ENCODE measurements at places on chromosomes 13 and 19.

GRCh38 chr13:75226733-75227435 is 255.1 kb downstream of the TBC1D4 start:
- DNase-seq = no peak

DNA sequence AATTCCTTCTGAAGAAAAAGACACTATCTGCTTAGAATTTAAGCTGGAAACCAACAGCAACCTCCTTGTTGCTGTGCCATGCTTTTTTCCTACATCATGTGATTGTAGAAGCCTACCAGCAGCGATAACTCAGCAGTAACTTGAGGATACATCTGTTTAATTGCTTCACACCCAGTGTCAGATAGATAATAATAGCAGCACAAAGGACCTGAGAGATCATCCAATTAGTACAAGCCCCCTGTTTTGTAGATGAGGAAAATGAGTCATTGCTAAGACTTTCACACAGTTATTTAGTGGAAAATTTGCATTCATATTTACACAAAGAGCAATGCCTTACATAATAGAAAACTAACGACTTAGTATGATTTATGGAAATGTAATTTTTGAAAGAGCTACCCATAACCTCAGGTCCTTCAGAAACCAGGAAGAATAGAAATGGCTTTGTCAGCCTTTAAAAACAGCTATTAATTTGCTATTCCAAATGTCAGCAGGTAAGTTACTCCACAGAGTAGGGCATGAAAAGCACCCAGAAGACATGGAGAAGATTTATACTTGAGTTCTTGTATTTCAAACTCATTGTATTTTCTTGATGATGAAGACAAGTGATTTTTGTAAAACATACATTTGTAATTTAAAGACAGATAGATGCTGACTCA is 93.7 kb upstream of the SGCG start:
- no peak for DNase-seq

GRCh38 chr19:41816761-41817160 is 20.4 kb downstream of the CEACAM3 start:
- DNase-seq = no peak

GRCh38 chr19:54029930-54030490 is 33.7 kb downstream of the VSTM1 start:
- peak; percentile 50 for DNase-seq

DNA sequence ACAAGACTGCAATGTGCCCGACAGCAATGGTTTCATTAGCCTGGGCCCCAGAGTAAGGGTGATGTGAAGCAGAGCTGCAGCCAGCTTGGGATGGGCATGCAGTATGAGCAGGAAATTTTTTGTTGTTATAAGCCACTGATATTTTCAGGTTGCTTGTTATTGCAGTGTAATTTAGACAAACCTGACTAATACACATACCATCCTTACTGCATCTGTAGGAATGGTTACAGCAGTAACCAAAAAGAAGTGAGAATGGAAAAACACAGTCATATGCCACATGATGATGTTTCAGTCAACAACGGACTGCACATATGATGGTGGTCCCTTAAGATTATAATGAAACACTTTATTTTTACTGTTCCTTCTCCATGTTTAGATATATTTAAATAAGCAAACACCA is 8.6 kb upstream of the POMP start:
- no peak for DNase-seq

DNA sequence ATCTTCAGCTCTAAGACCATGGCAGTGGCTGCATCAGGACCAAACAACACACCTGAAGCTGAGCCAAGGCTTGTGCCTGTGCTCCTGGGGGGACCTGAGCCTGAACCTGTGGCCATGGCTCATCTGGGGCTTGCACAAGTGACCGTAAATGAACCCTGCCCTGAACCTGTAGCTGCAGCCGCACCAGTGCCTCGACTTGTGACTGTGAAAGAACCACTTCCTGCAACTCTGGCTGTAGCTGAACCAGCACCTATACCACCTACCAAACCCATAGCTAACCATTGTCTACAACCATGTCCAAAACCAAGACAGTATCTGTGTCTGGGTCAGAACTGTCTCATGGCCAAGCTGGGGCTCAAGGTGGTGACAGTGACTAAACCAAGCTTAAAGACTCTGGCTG is 28.2 kb upstream of the SDHAF1 start:
- no peak for DNase-seq

GRCh38 chr13:33727297-33728083 is 90.5 kb upstream of the RFC3 start:
- DNase-seq = no peak

All from SK-N-DZ (cell line).